ENCODE measurements at places on chromosomes 5 and 9. TPM values are rescaled to one million over a fixed set of nuclear protein-coding genes. Genes with fewer than 3 reads are reported as not detected.

TRMO gene
- 15.7 TPM for total RNA-seq

DNA sequence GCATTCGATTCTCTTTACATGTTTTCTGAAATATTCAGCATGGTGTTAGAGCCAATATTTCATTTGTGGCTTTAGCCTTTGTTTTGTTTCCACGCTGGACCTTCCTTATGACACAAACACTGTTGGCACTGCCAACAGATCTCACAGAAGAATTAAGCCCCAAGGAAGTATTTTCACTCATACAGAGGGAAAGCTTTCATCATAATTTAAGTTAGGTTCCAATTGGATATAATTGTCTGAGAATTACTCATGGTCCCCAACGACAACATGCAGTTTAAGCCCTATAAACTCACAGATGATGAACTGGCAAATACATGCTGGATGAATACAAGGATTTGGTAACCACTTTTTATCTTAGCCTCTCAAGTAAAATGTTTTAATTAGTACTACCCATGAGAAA is 259.5 kb downstream of the EBF1 start:
- H3K4me1 ChIP-seq, result peaks cover 1% of the 10 kb centered on the region
- no peak for DNase-seq
- H3K36me3 ChIP-seq, result no peaks in the 10 kb centered on the region
- no peak overlapping the region for H3K4me3 ChIP-seq
- no peak overlapping the region for H3K27ac ChIP-seq
- H3K27me3 ChIP-seq, result no peaks in the 10 kb centered on the region

TAF9 gene
- 34.4 TPM for total RNA-seq

GRCh38 chr9:675697-676370 is 165.7 kb upstream of the DMRT1 start:
- H3K4me3 ChIP-seq, result no peak overlapping the region
- no peaks in the 10 kb centered on the region for H3K36me3 ChIP-seq
- no peaks in the 10 kb centered on the region for H3K27me3 ChIP-seq
- H3K4me1 ChIP-seq, result no peaks in the 10 kb centered on the region

DNA sequence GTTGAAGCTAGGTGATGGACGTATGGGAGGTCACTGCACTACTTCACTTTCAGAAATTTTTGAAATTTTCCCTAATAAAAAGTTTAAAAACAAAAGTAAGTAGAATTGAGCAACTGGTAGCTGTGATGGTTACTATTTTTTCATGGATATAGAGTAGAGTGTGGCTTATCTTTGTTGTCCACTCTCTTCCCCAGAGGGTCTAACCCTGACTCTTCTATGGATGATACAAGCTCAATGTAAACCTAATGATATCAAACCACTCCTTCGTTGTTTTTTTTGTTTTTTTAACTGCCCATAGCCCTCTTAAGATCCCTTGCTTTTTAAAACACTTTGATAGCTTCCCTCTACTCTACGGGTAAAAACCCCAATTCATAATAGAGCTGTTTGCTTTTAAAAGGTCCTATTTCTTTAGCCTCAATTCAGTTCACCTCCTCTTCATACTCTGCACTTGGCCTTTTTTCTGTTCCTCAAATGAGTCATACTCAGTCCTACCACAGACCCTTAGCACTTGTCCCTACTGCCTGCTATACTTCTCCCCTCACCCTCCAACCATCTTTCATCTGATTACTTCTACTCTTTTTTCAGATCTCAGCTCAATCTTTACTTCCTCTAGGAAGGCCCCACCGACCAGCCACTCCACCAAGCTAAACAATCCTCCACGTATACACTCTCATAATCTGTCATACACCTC is 2.6 kb downstream of the HDAC3 start:
- no peaks in the 10 kb centered on the region for H3K36me3 ChIP-seq
- no peak overlapping the region for H3K27ac ChIP-seq
- no peak for DNase-seq
- no peaks in the 10 kb centered on the region for H3K27me3 ChIP-seq

GRCh38 chr5:170757182-170757601 is 26.3 kb upstream of the GABRP start:
- no peak overlapping the region for H3K27ac ChIP-seq
- H3K27me3 ChIP-seq, result no peaks in the 10 kb centered on the region
- no peak for DNase-seq

BTNL9 gene
- 0.76 TPM for total RNA-seq

DNA sequence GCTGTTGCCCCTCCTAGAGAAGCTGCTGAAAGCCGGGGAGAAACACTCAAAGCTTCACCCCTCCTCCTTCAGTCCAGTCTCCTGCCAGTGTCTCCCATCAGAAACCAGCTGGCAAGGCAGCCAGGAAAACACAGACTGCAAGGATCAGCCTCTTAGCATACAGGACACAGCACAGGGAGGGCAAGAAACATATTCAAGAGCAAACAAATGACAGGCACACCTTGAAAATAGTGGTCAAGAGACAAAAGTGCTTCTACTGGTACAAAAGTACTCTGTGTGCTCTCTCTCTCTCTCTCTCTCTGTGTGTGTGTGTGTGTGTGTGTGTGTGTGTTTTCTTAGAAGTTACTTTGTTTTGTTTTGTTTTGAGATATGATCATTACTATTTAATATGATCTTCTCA is 227.2 kb downstream of the RAB3C start:
- H3K4me1 ChIP-seq, result no peaks in the 10 kb centered on the region
- no peak overlapping the region for H3K27ac ChIP-seq
- DNase-seq, result no peak
- H3K27me3 ChIP-seq, result no peaks in the 10 kb centered on the region
- no peak overlapping the region for H3K4me3 ChIP-seq
- H3K36me3 ChIP-seq, result no peaks in the 10 kb centered on the region

DNA sequence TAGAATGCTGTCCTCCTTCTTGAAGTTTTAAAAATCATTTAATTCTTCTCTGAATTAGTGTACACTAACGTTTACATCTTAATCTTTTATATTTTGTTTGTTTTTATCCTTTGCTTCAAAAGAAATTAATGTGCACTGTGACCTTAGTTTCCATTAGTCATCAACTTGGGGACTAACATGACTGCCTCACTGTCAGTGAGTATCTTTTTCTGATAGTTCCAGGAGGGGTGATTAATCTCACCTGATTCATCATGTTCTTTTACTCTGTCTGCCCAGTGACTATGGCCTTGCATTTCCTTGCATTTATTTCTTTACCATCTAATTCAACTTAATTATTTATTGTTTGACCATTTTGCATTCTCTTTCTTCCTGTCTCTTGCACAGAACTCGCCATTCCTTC is 33.4 kb upstream of the NR3C1 start:
- H3K27ac ChIP-seq, result no peak overlapping the region
- H3K4me3 ChIP-seq, result no peak overlapping the region
- no peaks in the 10 kb centered on the region for H3K36me3 ChIP-seq
- H3K27me3 ChIP-seq, result no peaks in the 10 kb centered on the region

GRCh38 chr5:67793418-67793817 is 422.1 kb upstream of the PIK3R1 start:
- H3K36me3 ChIP-seq, result no peaks in the 10 kb centered on the region
- H3K4me3 ChIP-seq, result no peak overlapping the region
- H3K27ac ChIP-seq, result no peak overlapping the region
- H3K4me1 ChIP-seq, result no peaks in the 10 kb centered on the region
- H3K27me3 ChIP-seq, result no peaks in the 10 kb centered on the region

DNA sequence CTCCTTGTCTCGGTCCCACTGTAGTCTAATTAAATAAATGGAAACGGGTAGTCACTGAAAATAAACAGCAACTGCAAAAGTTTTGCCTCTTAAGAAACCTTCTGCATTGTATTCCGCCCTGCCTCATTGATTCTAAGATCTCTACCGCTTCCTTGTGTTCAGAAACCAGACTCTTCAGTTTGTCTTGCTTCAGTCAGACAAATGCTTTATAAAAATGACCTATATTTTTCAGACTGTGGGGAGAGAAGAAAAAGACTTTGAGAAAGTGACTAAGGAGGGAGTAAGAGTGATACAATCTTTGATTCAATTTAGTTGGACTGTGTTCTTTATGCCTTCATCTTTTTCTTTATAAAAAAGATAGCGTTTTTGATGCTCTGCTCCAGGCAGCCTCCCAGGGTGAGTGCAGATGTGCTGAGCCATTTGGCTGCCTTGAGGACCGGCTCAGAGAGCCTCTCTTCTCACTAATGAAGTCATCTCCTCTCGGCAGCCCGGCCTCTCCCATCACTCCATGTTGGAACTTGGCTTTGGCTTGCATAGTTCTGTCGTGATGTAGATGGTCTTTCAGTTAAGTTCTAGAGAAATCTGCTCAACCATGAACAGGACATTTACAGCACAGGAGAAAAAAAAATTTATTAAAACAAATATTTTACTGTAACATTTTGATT is 4.0 kb upstream of the VCAN start:
- no peak overlapping the region for H3K27ac ChIP-seq
- no peak for DNase-seq
- H3K4me1 ChIP-seq, result peaks cover 3% of the 10 kb centered on the region

DNA sequence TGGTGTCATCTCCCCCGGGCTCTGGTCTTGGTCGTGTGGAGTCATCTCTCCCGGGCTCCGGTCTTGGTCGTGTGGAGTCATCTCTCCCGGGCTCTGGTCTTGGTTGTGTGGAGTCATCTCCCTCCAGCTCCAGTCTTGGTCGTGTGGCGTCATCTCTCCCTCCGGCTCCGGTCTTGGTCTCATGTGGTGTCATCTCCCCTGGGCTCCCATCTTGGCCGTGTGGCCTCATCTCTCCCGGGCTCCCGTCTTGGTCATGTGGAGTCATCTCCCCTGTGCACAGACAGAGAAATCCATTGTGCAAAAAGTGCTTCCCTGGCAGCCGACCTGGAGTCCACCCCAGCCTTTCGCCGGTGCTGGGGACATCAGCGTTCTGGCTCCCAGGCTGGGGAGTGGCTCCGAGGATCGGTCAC is 91.1 kb upstream of the CACNA1B start:
- H3K27ac ChIP-seq, result no peak overlapping the region
- H3K36me3 ChIP-seq, result no peaks in the 10 kb centered on the region
- H3K4me3 ChIP-seq, result no peak overlapping the region

- no peak overlapping the region for H3K4me3 ChIP-seq
- H3K4me1 ChIP-seq, result peaks cover 3% of the 10 kb centered on the region
- DNase-seq, result no peak
- no peak overlapping the region for H3K27ac ChIP-seq
- no peaks in the 10 kb centered on the region for H3K27me3 ChIP-seq
Measured at GRCh38 chr9:129944506-129945116, 98.4 kb downstream of the FNBP1 start.

DNA sequence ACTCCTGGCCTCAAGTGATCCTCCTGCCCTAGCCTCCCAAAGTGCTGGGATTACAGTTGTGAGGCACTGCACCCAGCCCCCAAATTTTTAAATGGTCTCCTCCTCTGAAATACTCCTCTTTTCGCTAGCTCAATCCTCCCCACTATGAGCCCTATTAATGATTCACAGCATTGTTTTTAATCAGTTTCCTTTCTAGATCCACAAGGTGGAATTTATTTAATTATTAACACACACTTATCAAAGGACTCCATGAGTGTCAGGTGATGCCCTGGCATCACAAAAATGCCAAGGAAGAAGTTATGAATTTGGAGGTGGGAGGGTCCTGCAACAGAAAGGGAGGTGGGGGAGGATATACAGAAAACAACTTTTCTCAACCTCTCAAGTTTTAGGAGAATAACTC is 806.5 kb downstream of the PRELID2 start:
- DNase-seq, result no peak
- no peak overlapping the region for H3K27ac ChIP-seq
- no peaks in the 10 kb centered on the region for H3K4me1 ChIP-seq

PCDHA9 gene
- 0.34 TPM for total RNA-seq

ANKRD55 gene
- not detected for total RNA-seq

- H3K4me1 ChIP-seq, result no peaks in the 10 kb centered on the region
- no peak overlapping the region for H3K4me3 ChIP-seq
- H3K36me3 ChIP-seq, result no peaks in the 10 kb centered on the region
- DNase-seq, result no peak
- H3K27me3 ChIP-seq, result no peaks in the 10 kb centered on the region
- no peak overlapping the region for H3K27ac ChIP-seq
Measured at GRCh38 chr5:146440870-146441495, 6.2 kb upstream of the TCERG1 start.

HSPB3 gene
- total RNA-seq, result 2.9 TPM

GRCh38 chr5:175554296-175554695 is 75.9 kb downstream of the SFXN1 start:
- H3K4me3 ChIP-seq, result no peak overlapping the region
- H3K36me3 ChIP-seq, result no peaks in the 10 kb centered on the region
- H3K27ac ChIP-seq, result no peak overlapping the region

DNA sequence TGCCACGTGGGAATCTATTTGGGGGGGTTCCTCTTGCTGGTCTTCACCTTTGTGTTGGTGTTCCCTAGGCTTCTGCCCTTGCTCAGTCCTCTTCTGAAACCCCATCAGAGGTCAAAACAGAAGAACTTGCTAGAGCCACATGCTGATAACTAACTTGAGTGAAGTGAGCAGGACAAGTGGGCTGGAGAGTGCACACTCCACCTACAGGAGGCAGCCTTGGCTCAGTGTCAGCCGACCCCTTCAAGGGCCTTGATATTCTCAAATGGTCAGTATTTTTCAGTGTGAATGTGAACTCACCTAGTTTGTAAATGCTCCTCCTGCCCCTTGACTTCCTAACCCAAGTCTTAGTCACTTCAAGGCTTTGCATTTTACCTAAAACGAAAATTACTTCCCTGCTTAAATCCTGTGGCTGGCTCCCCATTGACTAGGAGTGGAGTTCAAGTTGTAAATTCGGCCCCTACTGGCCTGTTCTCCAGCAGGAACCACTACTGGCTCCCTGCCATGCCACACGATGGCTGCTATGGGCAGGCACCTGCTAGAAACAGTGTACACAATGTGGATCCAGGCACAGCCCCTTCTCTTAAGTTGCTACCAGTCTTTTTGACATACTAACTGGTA is 3.6 kb upstream of the SLC1A3 start:
- H3K27ac ChIP-seq, result no peak overlapping the region
- DNase-seq, result no peak
- H3K36me3 ChIP-seq, result no peaks in the 10 kb centered on the region
- H3K4me1 ChIP-seq, result no peaks in the 10 kb centered on the region
- no peak overlapping the region for H3K4me3 ChIP-seq

GRCh38 chr9:71587576-71588362 is 180.5 kb downstream of the CEMIP2 start:
- H3K27me3 ChIP-seq, result no peaks in the 10 kb centered on the region
- H3K27ac ChIP-seq, result no peak overlapping the region
- no peak for DNase-seq
- no peaks in the 10 kb centered on the region for H3K4me1 ChIP-seq
- no peak overlapping the region for H3K4me3 ChIP-seq
- H3K36me3 ChIP-seq, result no peaks in the 10 kb centered on the region

- no peaks in the 10 kb centered on the region for H3K4me1 ChIP-seq
- no peak overlapping the region for H3K27ac ChIP-seq
- H3K4me3 ChIP-seq, result no peak overlapping the region
- no peak for DNase-seq
- peaks cover 4% of the 10 kb centered on the region for H3K27me3 ChIP-seq
- H3K36me3 ChIP-seq, result no peaks in the 10 kb centered on the region
Measured at GRCh38 chr9:29697011-29697410, 2123.7 kb upstream of the C9orf72 start.

- no peaks in the 10 kb centered on the region for H3K36me3 ChIP-seq
- H3K4me3 ChIP-seq, result no peak overlapping the region
- H3K27ac ChIP-seq, result no peak overlapping the region
- H3K4me1 ChIP-seq, result peaks cover 1% of the 10 kb centered on the region
- no peaks in the 10 kb centered on the region for H3K27me3 ChIP-seq
Measured at GRCh38 chr5:82330530-82331270, 52.5 kb upstream of the RPS23 start.

UBE2B gene
- 68.1 TPM for total RNA-seq

Measured in ovary (tissue), 10 donors.